Articular chondrocyte of knee joint (primary cell): ENCODE measurements at places on chromosomes 11 and 22. TPM values are rescaled to one million over a fixed set of nuclear protein-coding genes. Genes with fewer than 3 reads are reported as not detected.

The CECR2 gene
- under 0.01 TPM in 1 of 2 replicates, not detected in the other for total RNA-seq

The JHY gene
- 14.6 and 17.6 TPM in 2 replicates for total RNA-seq

The FGF19 gene
- not detected in 2 replicates for total RNA-seq

The SLC7A4 gene
- not detected in 2 replicates for total RNA-seq

The TLCD5 gene
- total RNA-seq: 12.2 and 13.9 TPM in 2 replicates

The TEF gene
- total RNA-seq: 9.5 and 10.6 TPM in 2 replicates

The OR6T1 gene
- total RNA-seq: not detected in 2 replicates

The POTEH gene
- total RNA-seq: not detected in 2 replicates

The CHRNA10 gene
- 0.43 and 1.3 TPM in 2 replicates for total RNA-seq

The KRTAP5-10 gene
- not detected in 2 replicates for total RNA-seq

The OR2D2 gene
- total RNA-seq: 0.78 and 1.2 TPM in 2 replicates

The OR56A1 gene
- not detected in 2 replicates for total RNA-seq

The PIK3IP1 gene
- 20.6 and 22.0 TPM in 2 replicates for total RNA-seq

The SYT13 gene
- total RNA-seq: 0.13 and 0.32 TPM in 2 replicates

The LMO2 gene
- 0.65 and 1.7 TPM in 2 replicates for total RNA-seq

The GVQW3 gene
- 2.9 and 3.3 TPM in 2 replicates for total RNA-seq

The OR4D5 gene
- not detected in 2 replicates for total RNA-seq

The CENPM gene
- total RNA-seq: 7.6 and 7.8 TPM in 2 replicates

The PIWIL4 gene
- total RNA-seq: 4.4 and 6.8 TPM in 2 replicates

The HTR3B gene
- total RNA-seq: not detected in 2 replicates

The DMC1 gene
- total RNA-seq: 10.3 and 11.5 TPM in 2 replicates

The PHETA2 gene
- total RNA-seq: 16.2 and 23.1 TPM in 2 replicates

The LRP5 gene
- total RNA-seq: 20.0 and 21.6 TPM in 2 replicates

The LRRN4CL gene
- total RNA-seq: 20.1 and 20.6 TPM in 2 replicates

The APOA1 gene
- total RNA-seq: not detected in 2 replicates

The ABTB2 gene
- 2.7 and 3.0 TPM in 2 replicates for total RNA-seq

The SYT7 gene
- 3.4 and 4.3 TPM in 2 replicates for total RNA-seq

The ANO1 gene
- 0.26 and 0.43 TPM in 2 replicates for total RNA-seq

The ADAMTS8 gene
- total RNA-seq: under 0.01 TPM in 1 of 2 replicates, not detected in the other

The OR8D4 gene
- 0.32 TPM in 1 of 2 replicates, not detected in the other for total RNA-seq

The CARNS1 gene
- total RNA-seq: 0.97 and 1.2 TPM in 2 replicates

The SLC5A4 gene
- not detected in 2 replicates for total RNA-seq

The OR52R1 gene
- not detected in 2 replicates for total RNA-seq

The MPEG1 gene
- not detected in 2 replicates for total RNA-seq

The SLC6A5 gene
- not detected in 2 replicates for total RNA-seq

The LMO1 gene
- not detected in 2 replicates for total RNA-seq

The RRP8 gene
- 9.8 and 11.2 TPM in 2 replicates for total RNA-seq

The RASD2 gene
- total RNA-seq: 0.22 and 0.52 TPM in 2 replicates
